Activated CD4-positive, alpha-beta T cell treated with anti-CD3 and anti-CD28 coated beads, Interleukin-2, Interleukin-4, amounts not matched to agents 100 ng/mL and 50 ng/mL, durations not matched to agents 16 hours and 8 hours (primary cell): ENCODE measurements at places on chromosomes 6 and 20.

DNA sequence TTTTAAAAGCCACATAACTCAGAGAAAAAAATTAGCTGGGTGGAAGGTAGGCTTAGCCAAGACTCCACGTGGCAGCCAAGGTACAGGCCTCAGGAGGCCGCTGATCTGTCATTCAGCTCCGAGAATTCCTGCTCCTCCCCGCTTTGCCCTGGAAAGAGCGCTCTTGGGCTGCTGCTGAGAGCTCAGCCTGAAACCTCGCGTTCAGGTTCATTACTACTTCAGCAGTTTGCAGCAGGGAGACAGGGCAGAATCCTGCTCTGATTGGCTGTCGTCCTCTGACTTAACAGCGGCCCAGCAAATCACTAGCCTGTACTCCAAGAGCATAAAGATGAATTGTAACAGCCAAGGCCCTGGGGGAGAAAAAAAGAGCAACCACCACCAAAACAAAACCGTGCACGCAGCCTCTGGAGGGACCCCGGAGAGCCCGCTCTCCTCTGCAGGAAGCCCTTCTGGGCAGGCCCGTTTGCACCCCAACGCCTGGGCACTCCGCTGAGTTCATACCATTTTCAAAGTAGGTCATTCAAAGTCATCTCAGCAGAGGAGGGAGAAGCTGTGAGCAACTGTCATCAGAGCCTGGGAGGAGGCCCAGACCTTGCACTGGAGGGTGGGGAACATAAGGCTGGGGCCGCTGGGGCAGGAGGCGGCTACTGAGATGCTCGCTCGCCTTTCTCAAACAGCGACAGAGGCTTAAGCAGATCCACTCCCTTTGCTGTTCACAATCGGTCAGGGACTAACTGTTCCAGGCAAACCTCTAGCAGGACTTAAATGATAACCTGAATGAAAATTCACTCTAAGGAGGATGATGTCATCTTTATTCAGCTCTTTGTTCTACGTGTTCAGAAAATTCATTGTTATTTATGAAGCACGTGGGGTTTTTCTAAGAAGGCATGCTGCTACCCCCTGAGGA, 42.3 kb upstream of the ATXN1 start:
- no peak for DNase-seq

- no peak for DNase-seq
These were observed 14.9 kb downstream of the MICA start for GRCh38 chr6:31418251-31418650.

DNA sequence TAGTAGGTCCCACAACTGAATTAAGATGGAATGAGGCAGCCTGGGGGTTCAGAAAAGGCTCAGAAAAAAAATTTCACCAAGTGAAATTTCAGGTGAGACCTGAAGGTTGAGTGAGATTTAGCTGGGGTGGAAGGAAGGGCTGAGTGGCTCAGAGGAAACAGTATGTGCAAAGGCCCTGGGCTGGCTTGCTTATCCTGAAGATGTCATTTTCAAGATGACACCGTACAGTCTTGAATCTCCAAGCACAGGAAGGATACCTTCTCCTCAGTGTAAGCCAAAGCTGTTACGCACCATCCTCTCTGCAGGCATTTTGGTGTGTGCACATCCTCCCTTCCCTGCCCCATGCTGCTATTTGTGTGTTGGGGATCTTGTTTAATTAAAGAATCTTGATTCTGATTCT, 43.0 kb upstream of the RANBP9 start:
- no peak for DNase-seq

GRCh38 chr20:33636776-33637175, 25.4 kb upstream of the C20orf144 start:
- no peak for DNase-seq

DNA sequence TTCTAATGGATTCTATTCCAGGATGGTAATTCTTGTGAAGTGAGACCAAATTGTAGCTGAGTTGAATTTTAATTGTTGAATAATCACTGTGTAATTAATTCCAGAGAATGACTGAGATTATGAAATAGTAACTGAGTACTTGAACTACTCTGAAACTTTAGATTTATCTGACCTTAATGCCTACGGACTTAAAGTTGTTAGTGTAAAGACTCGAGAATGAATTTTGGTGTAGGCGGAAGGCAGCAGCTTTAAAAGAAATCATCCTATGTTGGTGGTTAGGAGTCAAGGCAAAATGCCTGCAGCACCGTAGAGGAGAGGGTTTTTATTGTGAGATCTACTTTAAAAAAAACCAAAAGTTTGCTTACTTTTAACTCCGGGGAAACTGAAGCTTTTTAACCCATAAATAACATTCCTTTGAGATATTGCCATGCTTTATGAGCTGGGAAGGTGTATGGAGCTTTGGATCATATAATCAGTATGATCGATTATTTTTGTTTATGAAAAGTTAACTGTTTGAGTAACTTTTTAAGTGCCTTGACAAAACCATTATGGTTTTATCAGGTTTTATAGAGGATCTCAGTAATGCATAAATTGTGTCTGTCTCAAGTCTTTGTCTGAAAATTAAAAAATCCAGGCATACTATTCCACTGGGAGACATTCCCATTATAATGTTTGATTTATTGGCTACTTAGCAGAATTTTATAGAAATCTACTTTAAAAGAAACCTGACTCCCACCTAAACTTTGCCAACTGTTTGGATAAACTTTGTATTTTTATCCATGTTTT, 46.1 kb downstream of the MYO6 start:
- no peak for DNase-seq

- DNase-seq = no peak
These were observed 83.5 kb downstream of the NDUFAF5 start for GRCh38 chr20:13868331-13868730.

- DNase-seq = no peak
These were observed 10.0 kb upstream of the PFDN4 start for GRCh38 chr20:54197621-54198604.

- DNase-seq = no peak
These were observed 350.1 kb upstream of the TSHZ2 start for GRCh38 chr20:52622081-52622480.

- no peak for DNase-seq
These were observed 53.2 kb downstream of the PDE7B start for GRCh38 chr6:135904666-135905065.

GRCh38 chr6:30719356-30719755, 796 bp upstream of the TUBB start:
- no peak for DNase-seq

DNA sequence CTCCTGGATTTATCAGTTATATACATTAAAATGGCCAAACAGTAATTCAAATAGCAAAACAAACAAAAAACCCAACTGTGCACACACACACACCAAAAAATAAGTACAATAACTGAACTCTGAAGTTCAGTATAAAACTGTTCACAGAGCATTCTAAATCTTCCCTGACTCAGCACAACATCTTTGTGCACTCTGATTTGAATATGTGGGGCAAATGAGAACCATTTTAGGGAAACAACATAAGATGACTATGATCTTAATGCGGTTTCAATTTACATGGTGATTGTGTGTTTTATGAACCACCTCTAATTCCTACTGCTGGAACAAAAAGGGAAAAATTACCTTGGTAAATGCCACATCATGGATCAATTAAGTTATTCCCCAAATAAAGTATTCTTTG, 41.7 kb downstream of the PLAGL1 start:
- no peak for DNase-seq

- DNase-seq = no peak
These were observed 146.8 kb downstream of the CDC5L start for GRCh38 chr6:44534291-44534690.

DNA sequence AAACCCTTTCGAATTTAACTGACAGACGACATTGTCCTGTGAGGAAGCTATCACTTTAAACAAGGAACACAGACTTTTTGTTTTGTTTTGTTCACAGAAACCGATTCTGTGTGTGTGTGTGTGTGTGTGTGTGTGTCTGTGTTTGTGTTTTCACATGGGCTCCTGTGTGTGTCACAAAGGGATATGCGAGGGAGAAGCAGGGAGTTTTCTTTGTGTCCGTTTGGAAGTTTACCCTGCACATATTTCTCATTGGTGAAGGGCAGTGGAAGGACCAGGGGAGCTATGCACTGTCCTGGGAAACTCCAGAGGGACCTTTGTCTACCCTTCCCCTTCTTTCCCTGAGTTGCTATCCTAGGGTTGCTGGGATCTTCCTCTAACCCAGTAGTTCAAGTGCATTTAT, 17.7 kb downstream of the POM121L2 start:
- DNase-seq = no peak

DNA sequence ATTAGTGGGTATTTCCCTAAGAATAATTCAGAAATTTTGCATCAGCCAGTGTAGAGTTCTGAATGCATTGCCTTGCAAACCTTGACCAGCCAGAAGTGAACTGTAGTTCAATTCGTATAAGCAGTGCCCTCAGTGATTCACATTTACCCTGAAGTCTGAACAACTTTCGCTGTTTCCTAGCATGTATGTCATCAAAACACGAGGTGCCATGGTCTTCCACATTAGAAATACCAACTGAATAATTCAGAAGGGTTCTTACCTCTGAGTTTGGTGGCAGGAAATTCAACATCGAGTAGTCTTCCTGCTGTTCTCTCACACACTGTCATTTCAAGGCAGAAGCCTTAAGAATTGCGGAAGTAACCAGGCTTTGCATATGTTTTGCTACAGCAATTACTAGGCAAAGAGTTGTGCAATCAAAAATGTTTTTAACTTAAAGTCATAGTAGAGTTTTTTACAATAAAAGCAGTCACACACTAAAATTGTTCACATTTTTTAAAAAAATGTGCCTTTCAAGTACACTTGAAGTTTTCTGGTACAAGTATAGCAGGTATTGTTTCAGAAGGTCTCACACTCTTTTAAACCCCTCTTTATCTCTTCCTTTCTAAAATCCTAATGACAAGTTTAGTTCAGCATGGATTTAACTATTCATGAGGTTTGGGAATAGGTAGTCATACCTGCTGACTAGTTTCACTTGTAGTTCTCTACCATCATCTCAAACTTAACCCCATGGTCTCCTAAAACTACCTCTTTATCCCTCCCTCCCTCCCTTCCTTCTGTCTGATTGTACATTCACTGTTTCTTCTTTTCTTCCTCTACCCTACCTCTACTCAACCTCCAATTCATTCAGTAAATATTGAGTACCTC, 118.3 kb downstream of the STXBP5 start:
- DNase-seq = peak; percentile 76

DNA sequence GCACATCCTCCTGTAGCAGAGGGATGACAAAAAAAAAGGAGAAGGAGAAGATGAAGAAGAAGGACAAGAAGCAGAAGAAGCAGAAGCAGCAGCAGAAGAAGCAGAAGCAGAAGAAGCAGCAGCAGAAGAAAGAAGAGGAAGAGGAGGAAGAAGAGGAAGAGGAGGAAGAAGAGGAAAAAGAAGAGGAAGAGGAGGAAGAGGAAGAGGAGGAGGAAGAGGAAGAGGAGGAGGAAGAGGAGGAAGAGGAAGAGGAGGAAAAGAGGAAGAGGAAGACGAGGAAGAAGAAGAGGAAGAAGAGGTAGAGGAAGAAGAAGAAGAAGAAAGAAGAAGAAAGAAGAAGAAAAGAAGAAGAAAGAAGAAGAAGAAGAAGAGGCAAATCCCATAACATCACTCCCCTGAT, 35.0 kb upstream of the AHI1 start:
- DNase-seq = no peak

DNA sequence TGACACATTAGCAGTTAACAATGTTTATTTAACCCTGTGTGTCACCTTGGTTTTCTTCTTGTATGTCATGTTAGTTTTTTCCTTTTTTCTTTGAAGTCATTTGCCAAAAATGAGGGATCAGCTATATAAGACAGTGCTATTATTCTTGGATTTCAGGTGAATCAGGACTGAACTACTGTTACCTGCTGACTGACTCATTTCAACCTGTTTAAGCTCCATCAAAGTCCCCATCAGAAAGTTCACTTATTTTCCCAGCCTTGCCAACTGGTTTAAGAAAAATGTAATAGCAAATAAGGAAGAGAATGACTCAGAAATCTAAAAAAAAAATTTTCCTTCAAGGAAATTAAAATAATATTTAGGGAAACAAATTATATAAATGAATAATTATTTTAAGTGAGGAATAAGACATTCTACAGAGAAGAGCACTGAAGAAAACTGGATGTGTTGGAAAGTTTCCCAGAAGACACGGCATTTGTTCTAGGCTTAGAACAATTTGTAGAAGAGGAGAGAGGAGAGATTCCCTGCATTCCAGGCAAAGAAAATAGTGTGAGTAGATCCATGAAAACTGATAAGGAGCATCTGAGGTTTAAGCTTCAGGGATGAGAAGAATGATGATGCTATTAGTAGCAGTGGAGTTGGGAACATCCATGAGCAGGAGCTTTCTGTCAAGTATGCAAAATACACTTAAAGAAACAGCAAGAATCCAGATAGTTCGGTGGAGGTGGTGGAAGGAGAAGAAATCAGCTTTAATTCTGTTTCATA, 84.9 kb upstream of the SIM1 start:
- DNase-seq = no peak

- no peak for DNase-seq
These were observed 468.1 kb downstream of the CD83 start for GRCh38 chr6:14585689-14586088.

GRCh38 chr6:167426084-167426483, 101.2 kb downstream of the TTLL2 start:
- no peak for DNase-seq

- DNase-seq = no peak
These were observed 70.2 kb upstream of the EEF1E1 start for GRCh38 chr6:8172530-8172929.

GRCh38 chr6:160461641-160462040, 113.5 kb downstream of the SLC22A3 start:
- no peak for DNase-seq

GRCh38 chr20:48624315-48625020, 203.3 kb downstream of the PREX1 start:
- no peak for DNase-seq

DNA sequence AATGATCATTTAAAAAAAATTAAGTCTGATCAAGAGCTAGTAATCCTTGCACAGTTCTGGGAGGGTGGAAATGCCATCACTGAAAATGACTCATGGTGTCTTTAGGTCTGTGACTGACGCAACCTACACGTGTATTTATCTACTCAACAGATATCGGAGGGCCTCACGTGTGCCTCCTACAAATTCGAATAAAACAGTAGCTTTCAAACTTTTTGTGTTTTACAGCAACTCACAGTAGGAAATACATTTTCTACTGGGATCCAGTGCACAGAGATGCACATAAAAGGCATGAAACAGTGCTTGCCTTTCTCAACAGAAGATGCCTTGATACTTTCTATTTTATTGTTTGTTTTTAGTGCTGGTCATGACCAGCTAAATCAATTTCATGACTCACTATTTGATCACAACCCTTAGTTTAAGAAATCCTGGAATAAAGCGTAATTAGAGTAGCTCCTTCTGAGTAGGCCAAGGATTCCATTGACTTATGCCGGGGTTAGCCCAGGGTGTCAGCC, 210.0 kb upstream of the SNX9 start:
- DNase-seq = no peak

DNA sequence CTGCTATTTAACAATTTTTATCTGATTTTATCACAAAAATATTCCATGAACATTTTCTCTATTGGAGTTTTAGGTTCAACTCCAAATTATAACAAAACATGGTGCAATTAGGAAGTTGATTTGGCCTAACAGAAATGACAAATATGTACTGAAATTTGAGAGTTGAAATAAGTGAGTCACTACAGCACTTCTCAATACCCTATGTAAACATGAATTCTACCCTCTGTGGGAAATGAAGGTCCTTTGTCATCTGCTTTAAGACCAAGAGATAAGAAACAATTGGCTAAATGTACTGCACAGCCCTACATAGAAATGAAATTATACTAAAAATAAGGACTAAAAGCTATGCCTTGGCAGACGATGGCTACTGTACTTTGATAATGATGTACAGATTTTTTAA, 86.2 kb upstream of the BEND6 start:
- DNase-seq = no peak

GRCh38 chr6:153625089-153625488, 414.0 kb upstream of the OPRM1 start:
- no peak for DNase-seq

GRCh38 chr6:153963352-153963751, 75.7 kb upstream of the OPRM1 start:
- no peak for DNase-seq
